ENCODE measurements at places on chromosomes 5 and 9.

GRCh38 chr5:143543358-143544255 is 140.1 kb upstream of the NR3C1 start:
- no peak for DNase-seq

GRCh38 chr9:105046907-105047741 is 119.2 kb upstream of the ABCA1 start:
- DNase-seq, result no peak

DNA sequence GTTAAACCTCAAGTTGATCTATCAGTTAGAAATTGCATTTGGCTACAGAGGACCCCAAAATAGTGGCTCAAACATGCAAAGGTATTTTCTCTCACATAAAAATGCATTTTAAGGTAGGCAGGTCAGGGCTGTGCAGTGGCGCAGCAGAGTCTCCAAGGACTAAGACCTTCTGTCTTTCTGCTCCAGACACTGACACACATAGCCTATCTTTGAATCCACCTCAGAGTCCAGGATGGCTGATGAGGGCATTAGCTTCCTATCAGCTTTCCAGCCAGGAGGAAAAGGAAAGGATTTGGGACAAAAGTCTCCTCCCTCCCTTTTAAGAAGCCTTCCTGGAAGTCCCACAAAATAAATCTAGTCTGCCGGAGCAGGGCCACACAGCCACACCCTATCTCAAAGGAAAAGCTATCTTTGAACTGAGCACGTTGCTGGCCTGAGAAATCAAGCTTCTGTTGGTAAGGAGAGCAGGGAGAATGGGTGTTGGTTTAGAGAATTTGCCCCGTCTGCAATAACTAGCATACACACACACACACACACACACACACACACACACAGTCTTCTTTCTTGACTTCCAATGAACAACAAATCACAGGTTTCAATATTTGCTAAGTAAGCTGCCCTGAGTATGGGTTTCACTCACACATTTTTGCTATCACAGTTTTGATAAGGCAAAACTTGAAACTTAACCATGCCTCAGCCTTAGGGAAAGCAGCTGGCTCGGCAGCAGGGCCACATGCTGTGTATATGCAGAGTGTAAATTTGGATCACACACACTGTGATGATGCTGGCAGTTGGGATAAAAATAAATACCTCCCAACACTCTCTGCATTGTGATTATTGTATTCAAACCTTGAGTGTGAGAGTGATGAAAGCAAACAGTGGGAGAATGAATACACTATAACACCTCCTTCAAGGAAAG is 116.6 kb upstream of the MAP3K1 start:
- no peak for DNase-seq

DNA sequence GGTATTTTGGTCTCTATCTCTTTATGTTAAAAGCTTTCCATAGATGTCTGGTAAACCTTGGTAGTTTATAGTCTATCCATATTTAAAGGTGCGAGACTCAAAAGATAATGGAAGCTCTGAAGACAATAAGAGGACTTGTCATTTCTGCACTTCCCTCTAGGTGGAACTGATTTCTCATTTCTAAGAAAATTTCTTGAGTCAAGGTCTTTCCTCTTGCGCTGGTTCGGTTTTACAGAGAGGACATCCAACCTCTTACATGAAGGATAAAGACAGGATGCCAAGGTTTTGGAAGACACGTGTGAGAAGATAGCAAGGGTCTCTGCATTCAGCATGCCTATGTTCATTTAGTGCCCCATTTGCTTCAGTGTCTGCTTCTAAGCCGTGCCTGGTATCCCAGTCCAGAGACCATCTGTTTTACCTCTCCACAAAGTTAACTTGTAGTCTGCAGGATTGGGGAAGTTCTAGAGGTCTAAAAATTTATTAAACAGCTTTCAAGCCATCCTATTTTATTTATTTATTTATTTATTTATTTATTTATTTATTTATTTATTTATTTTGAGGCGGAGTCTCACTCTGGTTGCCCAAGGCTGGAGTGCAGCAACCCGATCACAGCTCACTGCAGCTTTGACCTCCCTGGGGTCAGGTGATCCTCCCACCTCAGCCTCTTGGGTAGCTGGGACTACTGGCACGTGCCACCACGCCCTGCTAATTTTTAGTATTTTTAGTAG is 41.6 kb downstream of the KIAA1191 start:
- DNase-seq, result no peak

GRCh38 chr5:1294835-1295649 is at the start of gene TERT:
TERT (minus strand) TSS chr5:1295068; CDS start chr5:1294989, 79 bp downstream.
- no peak for DNase-seq

DNA sequence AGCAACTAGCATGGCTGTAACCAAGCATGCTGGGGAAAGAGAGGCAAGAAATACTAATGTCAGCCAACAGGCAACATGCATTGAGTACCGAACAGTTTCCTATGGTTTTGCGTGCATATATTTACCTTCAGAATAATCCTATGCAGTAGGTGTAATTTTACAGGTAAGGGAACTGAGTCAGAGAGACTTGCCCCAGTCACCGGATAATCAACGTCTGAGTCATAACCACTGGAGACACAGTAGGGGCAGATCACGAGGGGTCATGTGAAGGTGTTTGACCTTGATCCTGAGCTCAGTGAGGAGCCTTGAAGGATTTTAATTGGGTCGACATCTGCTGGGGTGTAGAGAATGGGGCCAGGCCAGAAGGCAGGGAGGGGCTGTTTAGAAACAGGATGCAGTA is 13.4 kb upstream of the TSC1 start:
- DNase-seq, result no peak

- DNase-seq, result no peak
These were observed 30.0 kb upstream of the SUSD3 start for GRCh38 chr9:93028448-93029006.

Data from NCI-H187 treated with DMSO at 0.1 percent for 48 hours (cell line).